ENCODE measurements at places on chromosomes 7 and 10. TPM values are rescaled to one million over a fixed set of nuclear protein-coding genes. Genes with fewer than 3 reads are reported as not detected.

CACNB2 gene
- total RNA-seq, result not detected

DKK1 gene
- total RNA-seq, result not detected

CDNF gene
- 1.3 TPM for total RNA-seq

NRCAM gene
- not detected for total RNA-seq

ADARB2 gene
- 0.37 TPM for total RNA-seq

PAOX gene
- 6.2 TPM for total RNA-seq

FOXI2 gene
- not detected for total RNA-seq

TLX1 gene
- total RNA-seq, result not detected

DCLRE1A gene
- total RNA-seq, result 14.4 TPM

NODAL gene
- total RNA-seq, result not detected

OLAH gene
- total RNA-seq, result 2.9 TPM
